Sciatic nerve (tissue), 2 donors: ENCODE measurements at places on chromosomes 5 and 9. TPM values are rescaled to one million over a fixed set of nuclear protein-coding genes. Genes with fewer than 3 reads are reported as not detected.

- DNase-seq = no peak
These were observed 119.3 kb downstream of the C5orf15 start for GRCh38 chr5:133849116-133849515.

GRCh38 chr5:142819292-142819691, 49.1 kb downstream of the ARHGAP26 start:
- DNase-seq = no peak

DNA sequence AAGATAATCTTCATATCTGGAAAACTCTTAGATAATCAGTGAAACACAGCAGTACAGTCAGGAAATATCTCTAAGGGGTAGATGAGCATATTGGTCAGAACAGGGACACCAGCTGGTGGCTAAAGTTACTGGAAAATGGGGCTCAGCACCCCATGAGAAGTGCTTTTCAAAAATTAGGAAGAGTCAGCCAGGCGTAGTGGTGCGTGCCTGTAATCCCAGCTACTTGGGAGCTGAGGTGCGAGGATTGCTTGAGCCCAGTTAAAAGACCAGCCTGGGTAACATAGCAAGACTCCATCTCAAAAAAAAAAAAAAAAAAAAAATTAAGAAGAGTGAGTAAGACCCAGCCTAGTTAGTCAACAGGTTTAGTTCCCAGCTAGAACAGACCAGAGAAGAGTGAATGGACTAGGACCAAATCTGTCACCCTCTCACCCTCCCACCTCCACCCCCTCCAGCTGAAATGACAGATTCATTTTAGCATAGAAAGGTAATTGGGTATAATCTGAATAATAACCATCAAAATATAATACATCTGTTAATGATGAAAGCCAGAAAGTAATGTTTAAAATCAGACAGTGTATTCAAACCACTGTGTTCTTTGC, 120.9 kb downstream of the CDC42SE2 start:
- no peak for DNase-seq

Gene URM1
- 41.9 TPM for total RNA-seq

Gene PDE6A
- not detected for total RNA-seq

DNA sequence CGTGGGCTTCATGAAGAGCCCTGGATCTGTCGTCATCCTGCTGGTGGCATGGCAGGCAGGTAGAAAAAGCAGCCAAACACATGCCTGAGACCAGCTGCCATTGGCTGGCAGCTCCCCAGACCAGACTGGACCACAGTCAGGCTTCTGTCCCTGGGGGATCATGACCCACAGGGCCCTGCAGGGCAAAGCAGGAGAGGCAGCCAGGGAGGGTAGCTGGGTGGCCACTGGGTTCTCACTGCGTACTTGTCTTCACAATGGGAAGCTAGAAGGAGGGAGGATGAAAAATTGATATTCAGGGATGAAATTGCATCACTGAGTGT, 67.8 kb upstream of the GARNL3 start:
- DNase-seq = no peak

DNA sequence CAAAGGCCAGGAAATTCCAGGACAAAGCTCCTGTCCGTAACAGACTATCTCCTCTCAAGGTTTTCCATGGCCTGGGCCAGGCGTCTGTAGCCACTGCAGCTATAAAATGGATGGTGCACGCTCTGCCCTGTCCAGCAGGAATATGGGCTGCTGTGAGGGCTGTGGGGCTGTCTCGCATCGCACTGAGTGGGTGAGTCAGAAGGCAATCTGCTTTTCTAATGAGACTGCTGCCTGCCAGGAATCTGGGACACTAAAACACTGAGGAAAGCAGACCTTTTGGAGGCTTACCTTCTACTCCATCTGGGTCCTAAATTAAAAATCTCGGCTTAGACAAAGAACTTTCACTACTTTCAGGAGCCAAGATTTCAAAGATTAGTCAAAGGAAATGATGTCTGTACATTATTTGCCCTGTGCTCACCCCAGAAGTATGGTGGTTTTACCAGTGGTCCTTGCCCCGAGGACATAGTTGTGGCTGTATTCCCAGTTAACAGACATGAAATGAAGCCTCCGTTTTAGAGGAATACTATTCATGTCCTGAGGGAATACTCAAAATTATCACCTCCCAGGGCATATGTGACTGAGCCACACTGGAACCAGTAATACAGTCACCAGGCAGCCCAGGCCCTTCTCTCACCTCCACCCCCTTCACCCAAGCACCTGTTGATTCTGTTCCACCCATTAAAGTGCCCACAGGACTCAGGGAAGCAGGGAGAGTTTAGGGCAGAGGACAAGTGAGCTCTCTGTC, 56.4 kb downstream of the PFDN1 start:
- DNase-seq = no peak

Gene NUP214
- 73.7 TPM for total RNA-seq

DNA sequence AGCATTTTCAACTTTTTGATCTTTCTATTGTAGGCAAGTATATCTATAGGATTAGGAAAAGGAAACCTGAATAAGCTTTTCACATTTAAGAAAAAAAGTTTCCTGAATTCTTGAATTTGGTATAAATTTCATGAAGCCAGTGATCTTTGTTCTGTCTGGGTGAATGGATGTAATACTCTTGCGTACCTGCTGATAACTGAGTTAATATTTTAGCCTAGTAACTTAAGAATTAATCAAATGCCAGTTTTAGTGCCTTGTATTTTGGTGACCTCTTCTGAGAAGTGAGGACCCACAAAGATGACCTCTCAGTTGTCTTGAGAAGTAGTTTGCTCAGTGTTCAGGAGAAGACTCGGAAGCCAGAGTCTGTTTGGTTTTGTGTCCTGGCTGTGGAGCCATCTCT, 77.9 kb downstream of the UHRF2 start:
- no peak for DNase-seq

DNA sequence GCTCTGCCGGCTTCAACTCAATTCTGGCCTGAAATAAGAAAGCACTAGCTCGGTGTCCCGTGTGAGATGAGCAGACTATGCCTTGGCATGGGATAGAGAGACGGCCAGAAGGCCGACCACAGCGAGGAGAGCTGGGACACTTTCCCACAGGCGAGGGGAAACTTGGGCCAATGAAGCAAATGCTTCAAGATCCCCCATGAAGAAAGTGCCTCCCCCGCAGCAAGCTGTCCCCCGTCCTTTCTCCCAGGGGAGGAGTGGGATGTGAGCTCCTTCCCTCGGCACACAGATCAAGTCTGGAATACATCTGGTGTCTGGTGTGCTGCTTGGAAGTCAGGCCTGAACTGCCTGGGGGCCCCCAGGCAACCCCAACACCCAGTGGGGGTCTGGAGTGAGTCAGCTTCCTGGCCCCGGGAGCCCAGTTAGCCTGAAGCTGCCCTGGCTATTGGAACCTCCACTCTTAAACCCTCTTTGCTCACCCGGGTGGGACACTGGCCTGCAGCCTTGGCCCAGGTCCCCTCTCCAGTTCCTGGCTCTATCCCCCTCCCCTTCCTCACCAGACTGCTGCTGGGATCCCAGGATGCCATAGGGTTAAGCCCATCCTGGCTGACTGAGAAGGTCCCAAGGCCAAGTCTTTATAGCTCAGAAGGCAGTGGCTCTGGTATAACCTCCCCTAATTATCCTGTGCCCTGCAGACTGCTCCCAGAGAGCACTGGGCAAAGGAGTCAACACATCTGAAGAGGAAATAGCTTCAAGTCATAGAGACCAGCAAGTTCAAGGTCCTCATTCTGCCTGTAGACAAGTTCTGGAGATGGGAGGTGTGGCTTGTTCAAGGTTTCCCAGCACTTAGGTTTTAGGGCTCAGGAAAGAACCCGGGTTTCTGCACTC, 205.3 kb downstream of the TTLL11 start:
- no peak for DNase-seq

DNA sequence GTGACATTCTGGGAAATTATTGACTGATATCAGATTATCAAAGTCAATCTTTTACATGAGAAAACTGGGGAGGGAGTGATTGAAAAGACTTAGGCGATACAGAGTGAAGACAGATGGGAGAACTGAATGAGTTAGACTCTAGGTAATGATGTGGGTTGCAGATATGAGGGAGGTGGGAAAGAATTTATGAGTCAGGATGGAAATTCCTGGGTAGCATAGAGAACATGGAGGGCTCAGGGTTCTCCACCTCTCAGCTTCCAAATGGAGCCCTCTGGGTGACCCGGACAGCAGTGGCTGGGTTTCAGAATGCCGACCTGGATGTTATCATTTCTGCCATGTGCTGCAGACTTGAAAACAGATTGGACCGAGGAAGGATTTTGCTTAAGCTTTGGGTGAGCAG, 75.4 kb upstream of the SHB start:
- peak; percentile 5 for DNase-seq

- DNase-seq = no peak
These were observed 44.3 kb upstream of the NIPBL start for GRCh38 chr5:36832274-36832673.

Gene SLC6A3
- not detected for total RNA-seq

- no peak for DNase-seq
These were observed 94.4 kb upstream of the IFNE start for GRCh38 chr9:21576331-21577189.

Gene SPINK6
- total RNA-seq = not detected

GRCh38 chr5:177111720-177112394, 21.7 kb upstream of the NSD1 start:
- DNase-seq = no peak

- DNase-seq = no peak
These were observed 63.5 kb downstream of the ZNF354C start for GRCh38 chr5:179123491-179124272.

GRCh38 chr9:133715866-133716563, 22.1 kb downstream of the SARDH start:
- DNase-seq = peak; percentile 65

DNA sequence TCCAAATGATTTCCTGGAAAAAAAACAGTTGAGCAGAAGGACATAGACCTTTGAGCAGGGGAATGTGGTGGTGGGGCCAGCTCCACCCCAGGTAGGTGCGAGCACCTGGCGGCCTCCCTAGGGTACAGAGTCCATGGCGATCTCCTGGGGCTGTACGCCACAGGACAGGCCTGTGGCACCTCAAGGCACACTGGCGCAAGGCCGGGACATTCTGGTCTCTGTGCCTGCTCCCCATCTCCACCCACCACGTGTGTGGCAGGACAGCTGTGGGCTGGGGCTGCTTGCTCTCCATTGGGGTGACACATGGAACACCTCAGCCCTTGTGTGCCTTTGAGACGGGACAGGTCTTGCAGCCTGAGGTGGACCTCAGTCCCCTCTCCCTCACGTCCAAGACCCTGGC, 25.2 kb downstream of the WNK2 start:
- no peak for DNase-seq

GRCh38 chr9:93183663-93184431, at the start of gene WNK2:
Gene WNK2 (plus strand): TSS chr9:93184139. CDS start chr9:93184930, 791 bp downstream.
- no peak for DNase-seq

GRCh38 chr5:172496671-172497371, 42.5 kb upstream of the SH3PXD2B start:
- peak; percentile 56 for DNase-seq

DNA sequence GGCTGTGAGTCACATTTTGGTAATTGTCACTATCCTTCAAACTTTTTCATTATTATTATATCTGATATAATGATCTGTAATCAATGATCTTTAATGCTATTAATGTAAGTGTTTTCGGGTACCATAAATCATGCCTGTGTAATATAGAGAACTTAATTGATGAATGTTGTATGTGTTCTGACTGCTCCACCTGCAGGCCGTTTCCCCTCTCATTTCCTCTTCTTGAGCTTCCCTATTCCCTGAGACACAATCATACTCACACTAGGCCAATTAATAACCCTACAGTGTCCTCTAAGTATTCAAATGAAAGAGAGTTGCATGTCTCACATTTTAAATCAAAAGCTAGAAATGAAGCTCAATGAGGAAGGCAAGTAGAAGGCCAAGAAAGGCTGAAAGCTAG, 420.9 kb upstream of the SGCD start:
- no peak for DNase-seq

DNA sequence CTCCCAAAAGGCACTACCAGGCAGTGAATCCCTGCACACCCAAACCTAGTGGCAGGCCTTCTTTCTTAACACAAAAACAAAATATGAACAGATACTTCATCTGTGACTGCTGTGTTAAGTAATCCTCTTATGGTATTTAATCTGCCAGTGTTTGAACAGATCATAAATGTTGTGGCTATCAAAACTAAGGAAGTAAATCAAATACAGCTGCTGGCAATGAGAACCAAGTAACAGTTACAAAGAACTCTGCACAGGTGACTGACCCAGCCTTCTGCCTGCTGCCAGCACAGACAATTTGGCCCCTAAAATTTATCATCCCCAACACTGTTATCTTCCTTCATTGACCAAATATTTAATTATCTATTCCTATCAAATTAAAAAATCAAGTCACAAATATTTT, 78.0 kb downstream of the GNAQ start:
- no peak for DNase-seq

DNA sequence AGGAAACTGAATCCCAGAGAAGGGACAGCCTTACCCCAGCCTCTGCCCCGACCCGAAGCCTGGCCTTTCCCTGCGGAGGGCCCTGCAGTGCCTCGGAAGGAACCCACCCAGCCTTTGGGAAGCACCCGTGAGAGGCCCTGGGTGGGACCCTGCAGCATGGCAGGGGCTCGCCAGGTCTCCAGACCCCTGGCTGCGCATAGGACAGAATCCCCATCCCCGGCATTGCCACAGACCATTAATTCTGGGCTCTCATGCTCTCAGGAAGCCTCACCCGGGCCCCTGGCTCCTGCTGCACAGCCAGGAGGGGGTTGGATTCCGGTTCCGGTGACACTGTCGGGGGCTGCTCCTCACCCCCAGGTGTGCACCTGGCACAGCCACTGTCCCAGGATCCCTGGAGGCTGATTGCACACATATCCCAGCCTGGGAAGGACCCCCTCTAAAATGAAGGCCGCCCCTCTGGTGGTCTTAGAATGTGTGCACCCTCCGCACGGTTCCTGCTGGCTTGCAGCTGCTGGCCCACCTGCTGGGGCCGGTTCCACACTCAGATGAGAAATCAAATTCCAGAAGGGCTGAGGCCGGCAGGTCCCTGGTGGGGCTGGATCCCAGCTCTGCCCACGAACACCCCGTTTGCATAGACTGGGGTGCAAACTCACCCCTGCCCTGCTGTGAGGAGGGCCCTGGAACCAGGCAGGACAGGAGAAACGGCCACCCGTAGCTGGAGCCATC, 4.7 kb downstream of the EGFL7 start:
- DNase-seq = no peak

GRCh38 chr5:67042176-67043003, 154.2 kb downstream of the CD180 start:
- DNase-seq = no peak

DNA sequence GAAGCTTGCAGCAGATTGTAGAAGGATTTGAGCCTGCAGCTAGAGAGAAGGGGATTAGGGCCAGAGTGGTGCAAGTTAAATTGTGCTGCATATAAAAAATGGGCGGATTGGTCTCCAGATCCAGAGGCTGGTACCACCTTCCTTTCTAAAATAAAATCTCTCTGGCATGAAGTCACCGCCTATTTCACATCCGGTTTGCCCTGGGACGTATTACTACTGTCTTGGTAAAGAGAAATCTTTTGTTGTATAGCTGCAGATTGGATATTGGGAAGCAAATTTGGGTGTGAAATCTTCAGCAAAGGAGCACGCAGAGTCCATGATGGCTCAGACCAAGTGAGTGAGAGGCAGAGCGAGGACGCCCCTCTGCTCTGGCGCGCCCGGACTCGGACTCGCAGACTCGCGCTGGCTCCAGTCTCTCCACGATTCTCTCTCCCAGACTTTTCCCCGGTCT, at the start of gene GABRA1:
Gene GABRA1 (plus strand): TSS at position 180 of the 451 bp plus-strand sequence. CDS start 2,691 bp downstream, outside the sequence.
- no peak for DNase-seq
